ENCODE measurements at places on chromosomes 5 and 9.

- H3K4me3 ChIP-seq, result no peak overlapping the region
- H3K36me3 ChIP-seq, result peaks cover 37% of the 10 kb centered on the region
- H3K4me1 ChIP-seq, result no peaks in the 10 kb centered on the region
- H3K27me3 ChIP-seq, result no peaks in the 10 kb centered on the region
- no peak for DNase-seq
Observed at GRCh38 chr9:131500939-131501541, 1.7 kb upstream of the POMT1 start.

DNA sequence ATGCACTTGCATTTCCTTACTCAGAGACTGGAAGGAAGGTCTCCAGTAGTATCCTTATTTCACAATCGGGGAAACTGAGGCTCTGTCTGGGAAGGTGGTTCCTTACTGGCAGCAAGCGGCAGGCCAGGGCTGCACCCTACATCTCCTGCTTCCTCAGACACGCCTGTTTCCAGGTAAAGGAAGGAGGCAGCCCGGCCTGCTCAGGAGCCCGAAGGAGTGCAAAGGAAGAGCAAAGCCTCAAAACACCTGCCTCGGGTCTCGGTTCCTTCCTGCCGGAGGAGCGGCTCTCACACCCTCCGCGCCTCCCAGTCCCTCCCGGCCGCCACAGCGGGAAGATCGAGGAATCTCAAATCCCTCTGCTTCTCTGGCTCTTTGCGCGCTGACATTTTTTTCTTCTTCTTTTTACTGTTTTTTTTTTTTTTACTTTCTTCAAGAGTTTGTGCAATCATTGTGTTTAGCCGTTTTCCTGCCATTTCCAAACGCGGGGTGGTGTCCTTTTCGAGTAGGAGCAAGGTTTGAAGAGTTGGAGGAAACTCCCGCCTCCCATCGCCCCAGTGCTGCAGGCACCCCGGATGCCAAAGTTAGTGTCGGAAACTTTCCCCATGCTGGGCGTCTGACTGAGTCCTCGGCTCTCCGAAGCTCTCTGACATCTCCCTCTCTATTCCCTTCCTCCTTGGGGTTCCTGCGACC is 1.0 kb downstream of the GGTA1 start:
- peaks cover 26% of the 10 kb centered on the region for H3K4me1 ChIP-seq
- H3K27me3 ChIP-seq, result no peaks in the 10 kb centered on the region
- H3K36me3 ChIP-seq, result no peaks in the 10 kb centered on the region
- no peak for DNase-seq
- peak overlapping the region; percentile 72 for H3K4me3 ChIP-seq
- no peak overlapping the region for H3K27ac ChIP-seq

- H3K4me3 ChIP-seq, result no peak overlapping the region
- H3K36me3 ChIP-seq, result no peaks in the 10 kb centered on the region
- DNase-seq, result no peak
- no peak overlapping the region for H3K27ac ChIP-seq
- H3K4me1 ChIP-seq, result no peaks in the 10 kb centered on the region
Observed at GRCh38 chr5:22780756-22781155, 72.4 kb downstream of the CDH12 start.

DNA sequence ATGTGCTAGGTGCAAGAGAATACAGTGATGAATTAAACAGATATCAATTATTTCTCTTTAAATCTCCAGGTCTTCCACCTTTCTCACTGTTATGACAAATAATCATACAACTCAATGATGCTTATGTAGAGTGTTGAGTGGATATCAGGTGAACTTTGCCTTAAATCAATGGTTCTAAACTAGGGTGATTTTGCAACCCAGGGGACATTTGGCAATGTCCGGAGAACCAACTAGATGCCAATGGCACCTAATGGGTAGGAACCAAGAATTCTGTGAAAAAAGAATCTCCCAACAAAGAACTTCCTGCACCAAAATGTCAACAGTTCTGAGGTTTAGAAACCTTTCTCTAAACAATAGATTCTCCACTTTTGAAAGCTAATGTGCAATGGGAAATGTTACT is 52.0 kb upstream of the GDNF start:
- H3K27me3 ChIP-seq, result no peaks in the 10 kb centered on the region
- DNase-seq, result no peak
- no peak overlapping the region for H3K27ac ChIP-seq

DNA sequence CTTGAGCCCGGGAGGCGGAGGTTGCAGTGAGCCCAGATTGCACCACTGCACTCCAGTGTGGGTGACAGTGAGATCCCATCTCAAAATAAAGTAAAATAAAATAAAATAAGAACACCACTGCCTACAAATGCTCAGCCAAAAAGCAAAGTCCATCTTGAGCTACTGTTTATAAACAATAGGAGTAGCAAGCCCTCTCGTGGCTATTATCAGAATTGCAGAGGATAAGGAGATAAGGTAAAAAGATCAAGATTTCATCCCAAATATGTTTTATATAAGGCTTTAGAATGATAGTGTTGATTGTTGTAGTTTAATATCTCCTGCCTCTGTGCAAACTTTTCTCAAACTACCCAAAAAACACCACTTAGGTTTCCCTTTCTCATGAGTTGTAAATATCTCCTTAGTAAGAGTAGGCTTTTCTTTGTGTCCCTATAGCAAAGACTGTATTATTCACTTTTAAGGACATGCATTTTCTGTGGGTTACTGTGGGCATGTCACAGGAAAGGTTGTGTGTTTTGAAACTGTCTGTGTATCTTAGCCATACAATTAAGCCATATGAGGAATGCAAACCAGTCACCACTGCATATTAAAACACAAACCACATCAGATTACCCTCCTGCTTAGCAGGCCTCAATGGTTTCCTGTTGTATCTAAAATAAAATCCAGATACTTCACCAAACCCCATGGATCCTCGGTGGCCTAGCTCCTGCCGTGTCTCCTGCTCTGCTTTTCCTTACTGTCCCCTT is 31.8 kb upstream of the CKS2 start:
- no peak overlapping the region for H3K27ac ChIP-seq
- peak; percentile 36 for DNase-seq
- H3K36me3 ChIP-seq, result no peaks in the 10 kb centered on the region
- no peaks in the 10 kb centered on the region for H3K4me1 ChIP-seq
- no peaks in the 10 kb centered on the region for H3K27me3 ChIP-seq

- H3K4me1 ChIP-seq, result peaks cover 23% of the 10 kb centered on the region
- H3K27ac ChIP-seq, result peak overlapping the region; percentile 67
- H3K27me3 ChIP-seq, result no peaks in the 10 kb centered on the region
- H3K36me3 ChIP-seq, result no peaks in the 10 kb centered on the region
- DNase-seq, result peak; percentile 86
- H3K4me3 ChIP-seq, result peak overlapping the region; percentile 29
Observed at GRCh38 chr5:181187500-181188213, 17.3 kb downstream of the TRIM7 start.

DNA sequence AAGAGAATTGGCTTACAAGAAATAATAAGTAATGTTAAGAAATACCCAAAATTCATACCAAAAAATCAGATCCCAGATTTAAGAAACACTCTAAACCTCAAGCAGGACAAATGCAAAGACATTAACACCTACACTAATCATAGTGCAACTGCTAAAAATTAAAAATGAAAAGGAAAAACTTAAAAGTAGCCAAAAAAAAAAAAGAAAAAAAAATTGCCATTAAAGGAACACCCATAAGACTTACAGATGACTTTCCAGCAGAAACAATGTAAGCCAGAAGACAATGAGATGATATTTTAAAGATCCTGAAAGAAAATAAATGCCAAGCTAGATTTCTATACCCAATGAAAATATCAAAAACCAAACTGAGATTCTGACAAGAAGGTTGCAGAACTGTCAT is 101.5 kb downstream of the DENND1A start:
- no peaks in the 10 kb centered on the region for H3K27me3 ChIP-seq
- H3K27ac ChIP-seq, result no peak overlapping the region
- no peaks in the 10 kb centered on the region for H3K4me1 ChIP-seq
- H3K36me3 ChIP-seq, result no peaks in the 10 kb centered on the region
- H3K4me3 ChIP-seq, result no peak overlapping the region

DNA sequence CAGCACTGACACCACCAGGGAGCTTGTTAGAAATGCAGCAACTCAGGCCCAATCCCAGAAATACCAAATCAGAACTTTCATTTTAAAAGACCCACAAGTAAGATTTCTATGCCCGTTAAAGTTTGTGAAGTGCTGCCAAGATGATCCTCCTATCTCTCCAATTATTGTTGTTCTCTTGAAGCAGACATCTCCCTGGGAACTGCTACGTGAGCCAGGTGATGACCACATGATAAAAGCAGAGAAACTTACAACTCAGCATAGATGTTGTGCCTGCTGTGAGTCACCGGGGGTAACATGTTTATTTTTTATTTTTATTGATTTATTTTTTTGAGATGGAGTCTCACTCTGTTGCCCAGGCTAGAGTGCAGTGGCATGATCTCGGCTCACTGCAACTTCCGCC is 34.4 kb downstream of the GCNT4 start:
- no peak for DNase-seq
- H3K27me3 ChIP-seq, result no peaks in the 10 kb centered on the region
- H3K4me3 ChIP-seq, result no peak overlapping the region
- no peaks in the 10 kb centered on the region for H3K36me3 ChIP-seq
- H3K27ac ChIP-seq, result no peak overlapping the region

- H3K27ac ChIP-seq, result no peak overlapping the region
- H3K4me1 ChIP-seq, result peaks cover 12% of the 10 kb centered on the region
- H3K27me3 ChIP-seq, result no peaks in the 10 kb centered on the region
- H3K4me3 ChIP-seq, result no peak overlapping the region
Observed at GRCh38 chr5:58466939-58467338, 7.1 kb upstream of the PLK2 start.

DNA sequence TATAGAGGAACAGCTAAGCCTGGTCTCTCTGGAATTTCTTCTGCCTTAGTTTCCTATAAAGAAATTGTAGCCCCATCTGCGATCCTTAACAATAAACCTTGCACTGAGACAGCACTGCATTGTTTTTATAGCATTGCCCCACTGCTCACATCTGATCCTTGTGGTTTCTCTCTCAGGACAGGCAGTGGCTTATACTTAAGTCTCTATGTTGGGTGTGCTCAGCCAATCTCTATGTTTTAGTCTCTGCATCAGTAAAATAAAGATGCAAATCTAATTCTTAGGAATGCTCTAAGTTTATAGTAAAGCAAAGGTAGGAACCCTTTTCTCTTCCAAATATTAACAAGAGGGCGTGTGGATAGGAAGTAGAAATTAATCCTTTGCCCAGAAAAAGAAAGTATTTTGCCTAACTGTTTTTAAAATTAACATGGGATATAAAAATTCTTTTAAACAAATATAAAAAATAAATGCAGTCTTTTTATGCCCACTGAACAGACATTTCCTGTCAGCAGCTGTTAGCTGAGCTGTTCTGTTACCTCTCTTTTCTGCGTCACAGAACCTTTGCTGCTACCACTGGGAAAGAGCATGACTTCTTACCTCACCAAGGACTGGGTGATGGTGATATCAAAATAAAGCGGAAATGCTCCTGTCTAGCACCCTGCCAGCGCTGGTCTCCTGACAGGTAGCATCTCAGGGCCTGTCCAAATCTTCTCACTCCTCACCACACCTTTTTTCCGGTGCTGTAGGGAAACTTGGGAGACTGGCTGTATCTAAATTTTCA is 29.5 kb downstream of the MRPS27 start:
- DNase-seq, result no peak
- no peak overlapping the region for H3K4me3 ChIP-seq
- H3K27me3 ChIP-seq, result no peaks in the 10 kb centered on the region
- H3K27ac ChIP-seq, result no peak overlapping the region
- H3K4me1 ChIP-seq, result no peaks in the 10 kb centered on the region
- H3K36me3 ChIP-seq, result peaks cover 13% of the 10 kb centered on the region

DNA sequence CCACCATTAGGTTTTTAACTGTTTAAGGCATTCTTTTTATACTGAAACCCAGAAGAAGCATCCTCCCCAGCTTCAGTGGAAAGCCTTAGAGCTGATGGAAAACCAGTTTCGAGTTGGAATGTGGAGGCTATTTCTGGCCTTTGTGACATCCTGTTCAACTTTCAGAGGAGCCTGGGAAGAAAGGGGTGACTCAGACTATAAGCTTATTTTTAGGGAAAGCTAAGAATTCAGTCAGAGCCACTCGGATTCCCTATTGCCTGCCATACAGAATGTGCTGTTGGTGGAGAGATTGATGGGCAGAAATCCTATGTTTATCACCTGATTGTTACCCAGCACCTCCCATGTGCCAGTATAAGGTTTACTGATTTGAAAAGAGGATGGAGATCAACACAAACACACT is 19.8 kb downstream of the PALM2AKAP2 start:
- DNase-seq, result no peak
- H3K4me1 ChIP-seq, result no peaks in the 10 kb centered on the region
- H3K4me3 ChIP-seq, result no peak overlapping the region
- no peaks in the 10 kb centered on the region for H3K36me3 ChIP-seq

DNA sequence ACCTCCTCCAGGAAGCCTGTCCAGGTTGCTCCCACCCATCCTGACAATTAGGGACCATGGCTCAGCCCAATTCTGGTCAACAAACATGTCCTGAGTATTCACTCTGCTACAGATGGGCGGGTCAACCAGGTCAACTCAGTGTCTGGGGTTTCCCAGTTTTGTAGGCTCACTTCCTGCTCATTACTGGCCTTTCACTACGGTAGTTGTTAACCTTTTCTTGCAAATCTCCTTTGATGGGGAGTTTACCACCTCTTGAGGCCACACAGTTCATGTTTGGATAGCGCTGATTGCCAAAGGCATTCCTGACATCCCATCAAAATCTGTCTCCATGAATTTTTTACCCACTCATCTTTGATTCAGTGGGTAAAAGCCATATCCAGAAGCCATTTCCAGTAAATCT is 13.8 kb downstream of the TMEM8B start:
- no peak overlapping the region for H3K4me3 ChIP-seq
- DNase-seq, result no peak
- H3K4me1 ChIP-seq, result no peaks in the 10 kb centered on the region
- H3K27me3 ChIP-seq, result no peaks in the 10 kb centered on the region
- H3K27ac ChIP-seq, result no peak overlapping the region

- H3K27me3 ChIP-seq, result no peaks in the 10 kb centered on the region
- no peak overlapping the region for H3K27ac ChIP-seq
- no peak for DNase-seq
- no peaks in the 10 kb centered on the region for H3K36me3 ChIP-seq
Observed at GRCh38 chr9:122084026-122084675, 9.0 kb downstream of the TTLL11 start.

DNA sequence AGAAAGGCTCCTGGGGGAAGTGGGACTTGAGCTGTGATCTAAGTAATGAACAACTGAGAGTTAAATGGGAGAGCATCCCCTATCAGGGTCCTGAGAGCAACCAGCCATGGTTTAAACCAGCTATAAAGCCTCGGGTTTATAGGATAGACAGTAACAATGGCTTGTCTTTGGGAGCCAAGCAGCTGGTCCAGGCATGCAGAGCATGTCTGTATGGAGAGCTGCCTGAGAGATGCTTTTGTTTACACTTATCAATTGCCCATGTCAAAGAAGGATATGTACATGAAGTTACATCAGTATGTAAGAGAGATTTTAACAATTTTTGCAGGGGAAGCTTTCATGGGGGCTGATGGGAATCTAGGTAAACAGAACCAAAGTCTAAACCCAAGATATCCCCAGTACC is 4.4 kb downstream of the TGFBI start:
- peaks cover 30% of the 10 kb centered on the region for H3K27me3 ChIP-seq
- 0 out of 2 replicates have a peak, but pooled peaks cover 2% of the 10 kb centered on the region for H3K4me1 ChIP-seq
- H3K36me3 ChIP-seq, result no peaks in the 10 kb centered on the region
- no peak for DNase-seq

GRCh38 chr5:94777056-94777880 is 158.8 kb downstream of the SLF1 start:
- H3K4me1 ChIP-seq, result no peaks in the 10 kb centered on the region
- no peak overlapping the region for H3K4me3 ChIP-seq
- H3K27ac ChIP-seq, result no peak overlapping the region
- no peaks in the 10 kb centered on the region for H3K27me3 ChIP-seq

- H3K27ac ChIP-seq, result no peak overlapping the region
- DNase-seq, result no peak
Observed at GRCh38 chr9:106897236-106897635, 34.3 kb downstream of the ZNF462 start.
